ENCODE measurements at places on chromosomes 12 and 14.

- no peak for DNase-seq
Measured at GRCh38 chr14:83940253-83940652, 1589.7 kb upstream of the FLRT2 start.

DNA sequence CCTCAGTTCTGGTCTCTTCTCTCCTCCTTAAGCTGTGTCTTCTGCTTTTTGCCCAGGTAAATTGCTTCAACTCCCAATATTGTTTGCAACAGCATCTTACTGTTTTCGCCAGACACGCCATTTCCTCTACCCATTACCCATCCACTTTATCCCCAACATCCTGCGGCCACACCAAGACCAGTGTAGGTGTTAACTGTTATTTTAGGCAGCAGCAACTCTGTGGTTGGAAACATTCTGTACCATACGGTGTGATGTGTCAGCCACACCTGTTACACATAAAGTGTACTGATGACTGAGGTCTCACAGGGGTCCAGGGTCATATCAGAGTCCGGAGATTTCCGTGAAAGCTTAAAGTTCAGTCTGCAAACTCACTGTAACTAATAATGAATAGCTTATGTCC, 21.8 kb upstream of the KLRD1 start:
- no peak for DNase-seq

GRCh38 chr14:60164712-60165546, at the start of gene DHRS7:
TSS of gene DHRS7 (minus strand) at chr14:60165398. CDS start at chr14:60165309, 89 bp downstream.
- DNase-seq = peak; percentile 59

DNA sequence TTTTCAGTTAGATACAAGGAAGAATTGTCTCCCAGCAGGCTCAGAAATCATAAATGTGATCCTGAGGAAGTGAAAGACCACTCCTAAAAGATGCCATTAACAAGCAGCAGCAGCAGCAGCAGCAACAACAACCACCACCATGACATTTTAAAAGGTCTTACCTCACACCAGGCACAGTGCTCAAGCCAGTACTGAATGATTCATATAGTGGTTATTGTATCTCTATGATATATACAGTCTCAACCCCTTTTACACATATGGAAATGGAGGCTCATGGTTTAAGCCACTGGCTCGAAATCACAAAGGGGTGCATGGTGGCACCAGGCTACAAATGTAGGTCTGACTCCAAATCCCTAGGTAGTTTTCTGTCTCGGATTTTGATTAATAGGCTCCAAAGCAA, 126.9 kb downstream of the KTN1 start:
- DNase-seq = peak; percentile 22

DNA sequence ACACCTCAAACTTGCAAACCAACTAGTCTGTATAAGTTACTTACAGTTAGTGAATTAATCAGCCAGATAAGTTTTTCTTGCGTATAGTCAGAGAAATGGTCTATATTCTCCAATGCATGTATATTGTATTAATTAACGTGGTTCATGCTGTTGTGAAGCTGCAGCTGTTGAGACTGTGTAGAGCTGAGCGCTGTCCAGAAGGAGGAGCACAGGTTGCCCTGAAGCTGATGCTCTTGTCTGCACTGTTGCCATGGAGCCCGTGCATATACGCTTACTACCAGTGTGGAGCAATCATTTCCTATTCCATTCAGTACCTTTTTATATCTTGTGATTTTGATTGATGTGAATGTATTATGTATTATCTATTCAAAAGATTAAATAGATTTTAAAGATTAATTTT, 74.3 kb upstream of the ARID2 start:
- DNase-seq = no peak

DNA sequence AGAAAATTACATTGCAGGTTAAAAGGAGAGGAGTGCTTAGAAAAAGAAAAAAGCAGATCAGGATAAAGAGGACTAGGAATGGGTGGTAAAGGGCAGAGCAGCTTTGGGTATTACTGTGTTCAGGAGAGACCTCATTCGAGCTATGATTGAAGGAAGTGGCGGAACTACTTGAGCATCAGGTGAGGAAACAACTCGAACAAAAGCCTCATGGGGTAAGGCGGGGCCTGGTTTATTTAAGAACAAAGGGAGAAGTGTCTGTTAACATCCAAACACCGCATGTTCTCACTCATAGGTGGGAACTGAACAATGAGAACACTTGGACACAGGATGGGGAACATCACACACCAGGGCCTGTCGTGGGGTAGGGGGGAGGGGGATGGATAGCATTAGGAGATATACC, 444.6 kb upstream of the CCDC196 start:
- DNase-seq = no peak

- DNase-seq = no peak
Measured at GRCh38 chr14:65415613-65416012, 3.1 kb downstream of the FUT8 start.

GRCh38 chr14:76498463-76498935, 122.6 kb downstream of the ESRRB start:
- DNase-seq = no peak

DNA sequence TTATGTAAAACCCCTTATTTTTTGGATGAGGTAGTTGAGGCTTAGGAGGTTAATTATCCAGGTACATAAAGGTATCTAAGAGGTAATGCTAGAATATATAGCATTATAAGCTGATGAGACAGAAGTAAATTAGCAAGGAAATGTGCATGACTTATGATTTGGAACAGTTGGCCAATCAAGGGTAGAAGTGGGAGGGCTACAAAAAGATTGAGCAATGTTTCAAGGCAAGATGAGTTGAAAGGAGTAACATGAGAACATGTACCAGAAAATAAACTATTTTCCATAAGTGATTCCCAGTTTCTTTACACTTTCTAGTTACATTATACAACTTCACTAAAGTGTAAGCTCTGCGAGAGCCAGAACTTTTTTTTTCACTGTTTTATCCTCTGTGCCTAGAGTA, 290.9 kb downstream of the LRIG3 start:
- no peak for DNase-seq

GRCh38 chr14:103312006-103312635, 21.9 kb upstream of the EIF5 start:
- DNase-seq = no peak

DNA sequence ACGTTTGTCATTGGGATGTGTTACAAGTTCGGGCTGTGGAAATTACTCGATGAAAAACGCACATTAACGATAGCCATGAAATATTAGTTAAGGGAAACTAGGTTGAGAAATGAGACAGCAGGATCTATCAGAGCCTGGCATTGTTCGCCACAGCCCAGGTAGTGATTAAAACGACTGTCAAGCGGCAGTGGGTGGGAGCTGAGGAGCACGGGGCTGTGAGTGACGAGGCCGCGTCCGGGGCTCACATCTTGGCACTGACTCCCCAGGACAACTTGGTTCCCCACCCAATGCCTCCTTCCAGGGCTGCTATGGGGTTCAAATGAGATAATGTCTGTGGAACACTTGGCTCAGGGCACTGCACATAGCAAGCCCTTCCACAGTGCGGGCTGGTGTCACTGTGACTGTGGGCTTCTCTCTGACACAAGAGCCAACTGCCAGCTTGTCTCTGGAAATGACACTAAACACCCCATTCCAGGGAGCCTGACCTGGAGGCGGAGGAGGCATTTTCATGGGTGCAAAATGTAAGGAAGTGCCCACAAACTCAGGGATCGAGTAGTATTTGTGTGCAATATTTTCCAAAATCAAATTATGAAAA, 19.3 kb downstream of the MMAB start:
- no peak for DNase-seq

DNA sequence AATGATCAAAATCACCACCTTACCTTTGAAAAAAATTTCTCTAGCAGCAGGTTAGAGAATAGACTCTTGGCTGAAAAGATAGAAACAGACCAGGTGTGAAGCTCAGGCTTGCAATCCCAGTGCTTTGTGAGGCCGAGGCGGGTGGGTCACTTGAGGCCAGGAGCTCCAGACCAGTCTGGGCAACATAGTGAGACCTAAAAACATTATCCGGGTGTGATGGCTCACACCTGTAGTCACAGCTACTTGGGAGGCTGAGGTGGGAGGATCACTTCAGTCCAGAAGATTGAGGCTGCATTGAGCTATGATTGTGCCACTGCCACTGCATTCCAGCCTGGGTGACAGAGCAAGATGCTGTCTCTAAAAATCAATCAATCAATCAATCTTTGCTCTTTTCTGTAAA, 105.3 kb upstream of the TBX3 start:
- DNase-seq = no peak

- DNase-seq = no peak
Measured at GRCh38 chr12:115044073-115044472, 360.1 kb upstream of the TBX3 start.

- DNase-seq = no peak
Measured at GRCh38 chr12:41903014-41903708, 241.5 kb downstream of the GXYLT1 start.

DNA sequence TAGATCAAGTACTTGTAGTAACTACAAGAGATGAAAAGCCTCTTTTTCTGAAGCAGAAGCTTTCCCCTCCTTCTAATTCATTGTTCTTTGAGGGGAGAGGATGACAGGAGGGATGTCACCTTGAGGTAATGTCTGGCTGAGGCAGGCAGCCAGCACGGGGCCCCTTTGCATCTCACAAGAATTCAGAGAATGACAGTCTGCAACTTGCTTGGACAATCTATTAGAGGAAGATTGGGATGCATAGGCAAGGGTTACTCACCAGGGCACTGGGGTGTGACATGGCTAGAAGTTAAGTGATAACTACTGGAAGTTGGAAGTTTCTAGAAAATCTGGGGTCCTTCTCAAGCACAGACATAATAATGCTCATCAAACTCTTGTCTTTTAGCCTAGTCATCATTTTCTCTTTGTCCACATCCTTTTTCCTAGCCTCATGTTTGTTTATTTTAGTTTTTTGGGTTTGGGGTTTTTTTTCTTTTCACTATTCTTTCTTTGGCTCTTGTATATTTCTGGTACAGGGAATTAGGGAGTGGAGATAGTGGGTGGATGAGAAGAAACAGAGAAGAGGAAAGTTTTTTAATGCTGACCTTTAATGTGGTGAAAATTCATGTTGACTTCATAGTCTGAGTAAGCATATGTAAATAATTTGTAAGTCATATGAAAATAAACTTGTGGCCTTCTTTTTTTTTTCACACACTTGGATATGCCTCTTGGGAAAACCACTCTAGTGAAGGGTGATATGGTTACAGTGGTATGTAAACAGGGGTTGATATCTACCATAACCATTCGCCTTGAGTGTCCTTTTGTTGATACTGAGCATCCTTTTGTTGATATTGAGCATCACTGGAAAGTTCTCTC, 55.1 kb downstream of the TTLL5 start:
- DNase-seq = no peak

GRCh38 chr14:68389943-68390342, 402.9 kb downstream of the ZFP36L1 start:
- no peak for DNase-seq

GRCh38 chr12:21697904-21698630, 40.4 kb upstream of the LDHB start:
- DNase-seq = no peak

DNA sequence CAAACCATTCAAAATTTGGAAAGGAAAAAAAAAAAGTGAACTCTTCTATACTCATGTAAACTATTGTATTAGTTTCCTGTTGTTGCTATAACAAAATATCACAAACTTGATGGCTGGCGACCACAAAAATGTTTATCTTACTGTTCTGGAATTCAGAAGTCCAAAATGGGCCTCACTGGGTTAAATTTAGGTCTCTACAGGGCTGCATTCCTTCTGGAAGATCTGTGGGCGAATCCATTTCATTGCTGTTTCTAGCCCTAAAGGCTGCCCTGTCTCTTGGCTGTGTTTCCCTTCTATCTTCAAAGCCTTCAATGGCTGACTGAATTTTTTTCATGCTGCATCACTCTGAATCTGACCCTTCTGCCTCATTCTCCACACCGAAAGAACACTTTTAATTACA, 105.1 kb upstream of the NAV3 start:
- DNase-seq = no peak

GRCh38 chr12:107925125-107925524, 150.6 kb downstream of the ASCL4 start:
- DNase-seq = no peak

DNA sequence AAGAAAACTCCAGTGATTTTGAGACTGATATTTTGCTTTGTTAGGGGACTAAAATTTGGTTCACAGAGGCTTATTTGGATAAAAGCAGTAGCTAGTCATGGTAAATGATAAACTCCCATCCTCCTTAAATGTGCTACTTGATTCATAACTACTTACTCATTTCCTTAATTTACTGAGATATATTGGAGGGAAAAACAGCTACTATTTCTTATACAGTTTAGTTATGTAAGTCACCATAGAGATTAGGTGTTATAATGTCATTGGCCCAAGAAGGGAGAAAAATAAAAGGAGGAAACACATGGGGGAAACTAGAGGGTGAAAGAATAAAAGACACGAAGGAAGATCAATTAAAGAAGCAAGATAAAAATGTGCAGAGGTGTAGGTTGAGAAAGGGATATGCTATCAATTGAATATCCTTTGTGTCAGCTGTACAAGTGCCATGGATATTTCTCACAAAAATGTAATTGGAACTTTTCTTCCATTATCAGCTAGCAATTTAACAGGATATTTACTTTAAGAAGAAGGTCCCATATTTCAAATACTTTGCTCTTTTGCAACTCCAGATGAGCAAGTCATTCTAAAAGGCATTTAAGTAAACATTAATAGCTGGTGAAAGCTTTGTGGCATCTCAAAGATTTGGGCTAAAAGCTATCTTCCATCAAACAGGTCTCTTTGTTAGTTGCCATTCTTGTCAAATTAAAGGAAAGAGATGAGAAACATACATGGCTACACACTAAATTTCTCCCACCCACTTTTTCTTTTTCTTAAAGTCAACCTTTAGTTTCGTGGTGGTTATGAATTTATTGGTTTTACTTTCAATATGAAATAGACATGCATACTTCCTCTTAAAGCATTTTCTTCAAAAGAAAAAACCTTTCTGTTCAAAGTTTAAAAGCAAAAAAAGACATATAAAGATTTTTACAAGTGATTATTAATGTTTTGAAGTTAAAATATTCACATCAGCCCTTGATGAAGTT, 439.5 kb downstream of the CCER1 start:
- no peak for DNase-seq

DNA sequence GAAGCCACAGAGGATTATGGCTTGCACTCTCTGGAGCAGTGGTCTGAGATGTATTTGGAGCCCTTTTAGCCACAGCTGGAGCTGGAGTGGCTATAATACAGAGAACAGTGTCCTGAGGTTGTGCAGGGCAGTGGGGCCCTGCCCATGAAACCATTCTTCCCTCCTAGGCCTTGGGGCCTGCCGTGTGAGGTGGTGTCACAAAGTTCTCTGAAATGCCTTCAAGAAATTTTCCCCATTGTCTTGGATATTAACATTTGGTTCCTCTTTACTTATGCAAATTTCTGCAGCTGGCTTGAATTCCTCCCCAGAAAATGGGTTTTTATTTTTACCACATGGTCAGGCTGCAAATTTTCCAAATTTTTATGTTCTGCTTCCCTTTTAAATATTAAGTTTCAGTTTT, 79.3 kb downstream of the UNC79 start:
- no peak for DNase-seq

GRCh38 chr14:102487204-102487577, 22.4 kb downstream of the ANKRD9 start:
- DNase-seq = no peak

GRCh38 chr14:55545779-55546178, 34.2 kb upstream of the KTN1 start:
- no peak for DNase-seq

GRCh38 chr14:51546099-51546498, 105.6 kb upstream of the FRMD6 start:
- no peak for DNase-seq

- DNase-seq = no peak
Measured at GRCh38 chr12:124564232-124564958, 3.0 kb downstream of the NCOR2 start.

- no peak for DNase-seq
Measured at GRCh38 chr12:32819424-32819823, 63.7 kb upstream of the YARS2 start.
